ENCODE measurements at places on chromosomes 2 and 18.

DNA sequence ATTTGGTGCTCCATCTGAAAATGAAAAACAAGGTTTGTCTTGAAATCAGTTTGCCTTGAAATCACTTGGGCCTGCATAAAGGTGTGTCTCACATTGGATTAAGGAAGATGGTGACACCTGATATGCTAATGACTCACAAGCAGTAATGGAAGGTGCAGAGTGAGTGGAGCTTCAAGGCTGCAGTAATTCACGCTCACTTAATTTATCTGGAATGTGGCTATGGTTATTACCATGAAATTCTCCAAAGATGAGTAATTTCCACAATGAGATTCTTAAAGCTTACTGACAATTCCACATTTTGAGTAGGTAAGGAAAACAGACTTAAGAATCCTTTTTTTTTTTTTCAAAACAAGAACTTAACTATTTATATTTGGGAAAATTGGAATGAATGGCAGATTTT is 156.8 kb downstream of the PAX3 start:
- DNase-seq: no peak
- H3K4me3 ChIP-seq: no peak overlapping the region
- H3K27me3 ChIP-seq: no peaks in the 10 kb centered on the region

GRCh38 chr18:30970196-30970816 is 72.2 kb downstream of the DSC3 start:
- no peak overlapping the region for H3K4me3 ChIP-seq
- H3K27ac ChIP-seq: no peak overlapping the region
- H3K4me1 ChIP-seq: no peaks in the 10 kb centered on the region
- DNase-seq: no peak
- no peaks in the 10 kb centered on the region for H3K36me3 ChIP-seq

DNA sequence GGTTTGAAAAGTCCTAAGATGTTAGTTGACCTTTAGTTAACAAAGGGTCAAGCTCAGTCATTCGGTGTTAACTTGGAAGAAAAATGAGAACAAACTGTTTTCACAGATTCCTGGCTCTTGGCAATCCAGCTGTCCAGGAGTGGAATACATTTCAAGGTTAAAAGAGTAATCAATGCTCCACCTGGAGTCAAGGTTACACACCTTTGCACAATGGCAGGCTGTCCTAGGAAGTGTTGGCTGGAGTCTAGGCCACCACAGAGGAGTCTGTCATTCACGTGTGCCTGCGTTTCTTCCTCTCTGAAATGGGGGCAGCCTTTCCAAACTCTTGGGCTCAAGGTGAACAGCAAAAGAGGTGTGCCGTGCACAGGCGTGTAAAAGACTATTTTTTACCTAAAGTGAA is 6.3 kb upstream of the ID2 start:
- DNase-seq: no peak
- H3K27me3 ChIP-seq: peaks cover 46% of the 10 kb centered on the region
- H3K36me3 ChIP-seq: peaks cover 25% of the 10 kb centered on the region
- H3K27ac ChIP-seq: no peak overlapping the region
- peaks cover 40% of the 10 kb centered on the region for H3K4me1 ChIP-seq

GRCh38 chr2:235314371-235314930 is 179.4 kb upstream of the AGAP1 start:
- no peaks in the 10 kb centered on the region for H3K4me1 ChIP-seq
- no peaks in the 10 kb centered on the region for H3K27me3 ChIP-seq
- no peaks in the 10 kb centered on the region for H3K36me3 ChIP-seq
- no peak overlapping the region for H3K4me3 ChIP-seq
- no peak for DNase-seq

DNA sequence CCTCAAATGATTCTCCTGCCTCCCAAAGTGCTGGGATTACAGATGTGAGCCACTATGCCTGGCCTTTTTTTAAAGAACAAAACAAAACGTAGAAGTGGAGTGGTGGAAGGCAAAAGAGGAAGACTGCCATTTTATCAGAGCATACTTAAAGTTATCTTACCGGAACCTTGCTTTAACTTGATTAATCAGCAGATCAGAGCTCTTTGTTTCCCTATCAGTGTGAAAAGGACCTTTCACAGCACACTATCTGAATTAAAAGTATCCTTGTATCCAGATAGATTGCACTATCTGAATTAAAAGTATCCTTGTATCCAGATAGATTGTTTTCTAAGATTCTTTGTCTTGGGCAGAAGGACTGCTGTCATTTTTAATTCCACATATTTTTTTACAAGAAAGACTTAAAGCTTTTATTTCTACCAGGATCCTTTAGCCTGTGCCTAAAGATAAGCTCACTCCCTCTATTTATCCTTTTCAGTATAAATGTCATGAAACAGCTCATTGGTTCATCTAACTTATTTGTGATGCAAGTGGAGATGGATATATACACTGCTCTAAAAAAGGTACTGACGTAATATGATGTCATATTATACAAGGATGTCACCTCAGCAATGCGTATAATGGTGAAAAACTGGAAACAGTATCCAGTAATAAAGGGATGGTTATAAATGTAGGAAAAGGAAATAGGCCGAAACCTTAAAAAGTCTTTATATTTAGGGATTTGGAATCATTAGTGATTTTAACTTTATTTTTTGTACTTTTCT is 17.8 kb downstream of the GMCL1 start:
- no peak overlapping the region for H3K4me3 ChIP-seq
- H3K36me3 ChIP-seq: peaks cover 43% of the 10 kb centered on the region
- no peak overlapping the region for H3K27ac ChIP-seq
- no peaks in the 10 kb centered on the region for H3K27me3 ChIP-seq
- no peaks in the 10 kb centered on the region for H3K4me1 ChIP-seq
